Globus pallidus (tissue), 1 donor: ENCODE measurements at places on chromosomes 12 and 14.

GRCh38 chr12:76715332-76715731, 48.6 kb upstream of the ZDHHC17 start:
- no peak for DNase-seq

- DNase-seq: no peak
These were observed 78.0 kb downstream of the NOC4L start for GRCh38 chr12:132222096-132222807.

- DNase-seq: no peak
These were observed 13.1 kb upstream of the SRSF5 start for GRCh38 chr14:69753860-69754259.

- DNase-seq: no peak
These were observed 21.4 kb downstream of the SYNE2 start for GRCh38 chr14:63874223-63874622.

GRCh38 chr12:13119826-13120225, 16.4 kb upstream of the GSG1 start:
- DNase-seq: no peak

DNA sequence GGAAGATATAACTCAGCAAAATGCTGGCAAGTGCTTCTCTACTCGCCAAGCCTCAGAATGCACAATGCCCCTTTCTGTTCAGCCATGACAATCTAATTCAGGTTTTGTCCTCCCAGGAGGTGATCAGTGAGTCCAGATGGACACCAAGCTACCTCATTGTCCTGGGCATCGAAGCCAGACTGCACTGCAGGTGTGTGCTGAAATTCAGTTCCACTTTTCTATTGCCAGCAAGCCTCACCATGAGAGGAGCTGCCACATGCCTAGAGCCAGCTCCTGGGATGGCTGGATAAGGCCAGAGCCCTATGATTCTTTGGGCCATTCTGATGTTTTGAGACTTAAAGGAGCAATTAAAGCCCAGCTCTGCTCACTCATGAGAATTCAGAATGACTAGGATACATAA, 186.7 kb downstream of the GRIN2B start:
- DNase-seq: no peak

- DNase-seq: no peak
These were observed 269.6 kb upstream of the CRY1 start for GRCh38 chr12:107362960-107363359.

GRCh38 chr12:105670672-105671071, 340.2 kb downstream of the C12orf75 start:
- no peak for DNase-seq

- DNase-seq: no peak
These were observed 96.3 kb upstream of the HIF1A start for GRCh38 chr14:61598980-61599379.

DNA sequence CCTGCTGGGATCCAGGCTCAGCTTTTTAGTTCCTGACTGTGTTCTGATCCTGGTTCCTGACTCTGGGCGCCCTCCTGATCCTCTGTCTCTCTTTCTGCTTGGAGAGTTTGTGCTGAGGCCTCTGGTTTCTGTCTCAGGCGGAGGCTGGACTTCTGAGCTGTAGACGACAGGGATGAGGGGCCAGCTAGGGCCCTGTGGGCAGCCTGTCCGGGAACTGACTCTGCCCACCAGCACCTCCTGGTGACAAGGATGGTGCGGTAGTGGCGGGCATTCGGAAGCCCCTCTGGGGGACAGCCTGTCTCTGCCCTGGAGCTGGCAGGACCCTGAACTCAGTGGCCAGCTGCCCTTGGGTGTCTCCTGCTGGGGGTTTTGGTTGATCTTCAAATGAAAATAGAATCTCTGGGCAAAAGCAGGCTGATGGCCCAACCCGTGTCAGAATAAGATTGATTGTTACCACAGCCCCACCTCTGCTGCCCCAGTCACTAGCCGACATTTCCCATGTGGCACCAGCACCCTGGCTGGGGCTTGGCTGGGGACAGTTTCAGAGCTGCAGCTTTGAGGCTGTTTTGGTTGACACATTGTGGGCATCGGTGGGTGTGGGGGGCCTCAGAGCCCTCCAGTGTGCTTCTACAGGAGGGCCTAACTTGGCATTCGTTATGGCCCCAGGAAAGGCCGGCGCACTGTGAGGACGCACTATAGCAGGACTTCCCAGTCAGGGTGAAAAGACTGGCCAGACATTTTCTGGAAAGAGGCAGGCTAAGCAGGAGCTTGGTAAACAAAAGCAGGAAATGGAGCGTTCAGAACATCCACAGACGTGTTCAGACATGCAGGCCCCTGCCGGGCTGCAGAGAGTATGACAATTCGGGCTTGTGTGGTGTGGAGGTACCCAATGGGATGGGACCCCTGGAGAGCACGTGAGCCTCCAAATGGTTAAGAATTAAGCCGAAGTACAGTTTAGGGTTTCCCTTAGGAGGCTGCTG, 16.2 kb downstream of the KRT80 start:
- no peak for DNase-seq

- peak; percentile 13 for DNase-seq
These were observed 129.0 kb downstream of the WIF1 start for GRCh38 chr12:64992116-64992515.

GRCh38 chr14:75437201-75438143, 9.7 kb downstream of the JDP2 start:
- no peak for DNase-seq

DNA sequence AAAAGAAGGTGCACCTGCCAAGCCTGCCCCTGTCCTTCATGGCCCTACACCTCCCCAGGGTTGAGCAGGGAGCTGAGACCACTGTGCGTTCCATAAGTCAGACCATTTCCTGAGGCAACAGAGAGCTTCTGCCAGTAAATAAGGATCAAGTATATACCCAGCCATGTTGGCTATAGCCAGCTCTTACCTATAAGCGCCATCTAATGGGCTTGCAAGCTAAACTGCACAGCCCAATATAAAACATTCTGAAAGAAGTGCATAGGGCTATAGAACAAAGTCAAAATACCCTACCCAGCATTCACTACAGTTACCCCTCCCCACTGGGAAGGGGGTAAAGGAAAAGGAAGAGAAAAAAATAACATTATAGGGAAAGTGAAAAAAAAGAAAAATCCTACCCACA, 59.3 kb upstream of the SCAF11 start:
- no peak for DNase-seq

- DNase-seq: no peak
These were observed 30.9 kb downstream of the KLRK1 start for GRCh38 chr12:10358969-10359368.

DNA sequence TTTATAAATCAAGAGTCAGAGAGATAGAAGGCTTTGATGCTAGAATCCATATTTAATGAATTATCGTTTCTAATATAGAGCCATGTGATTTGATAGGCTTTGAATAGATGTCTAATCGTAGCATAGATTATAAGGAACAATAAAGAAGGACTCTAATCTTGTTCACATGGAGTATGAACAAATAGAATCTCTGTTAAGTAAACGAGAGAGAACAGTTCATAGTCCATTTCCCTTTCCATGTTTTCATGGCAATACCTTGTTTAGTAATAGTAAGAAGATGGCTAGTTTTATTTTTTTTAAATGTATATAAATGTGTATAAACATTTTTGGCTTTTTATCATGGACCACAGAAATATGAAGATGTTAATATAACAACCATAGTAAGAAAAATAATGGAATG, 32.3 kb upstream of the RAD51AP1 start:
- no peak for DNase-seq

- no peak for DNase-seq
These were observed 64.0 kb downstream of the PIWIL1 start for GRCh38 chr12:130401703-130402102.

DNA sequence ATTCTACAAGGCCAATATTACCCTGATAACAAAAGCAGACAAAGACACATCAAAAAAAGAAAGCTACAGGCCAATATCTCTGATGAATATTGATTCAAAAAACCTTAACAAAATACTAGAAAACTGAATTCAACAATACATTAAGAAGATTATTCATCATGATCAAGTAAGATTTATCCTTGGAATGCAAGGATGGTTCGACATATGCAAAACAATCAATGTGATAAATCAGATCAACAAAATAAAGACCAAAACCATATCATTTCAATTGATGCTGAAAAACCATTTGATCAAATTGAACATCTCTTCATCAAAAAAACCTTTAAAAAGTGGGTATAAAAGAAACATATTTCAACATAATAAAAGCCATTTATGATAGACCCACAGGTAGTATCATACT, 117.3 kb downstream of the CPNE8 start:
- DNase-seq: no peak

DNA sequence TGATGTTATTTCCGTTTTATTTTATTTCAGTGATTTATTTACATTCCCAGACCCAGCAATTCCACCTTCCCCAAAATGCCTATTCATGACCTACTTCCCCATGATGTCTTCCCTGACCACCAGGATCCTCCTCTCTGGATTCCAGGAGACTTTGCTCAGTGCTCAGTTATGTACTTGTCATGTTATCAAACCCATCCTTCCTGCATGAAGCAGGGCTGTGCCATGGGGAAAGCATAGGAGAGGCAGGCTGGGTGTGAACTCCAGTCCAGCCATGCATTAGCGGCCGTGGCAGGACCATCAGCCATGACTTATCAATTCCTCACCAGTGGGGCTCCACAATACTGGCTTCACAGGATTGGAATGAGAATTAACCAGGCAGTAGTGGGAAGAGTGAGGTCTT, 57.8 kb downstream of the B4GALNT3 start:
- no peak for DNase-seq

DNA sequence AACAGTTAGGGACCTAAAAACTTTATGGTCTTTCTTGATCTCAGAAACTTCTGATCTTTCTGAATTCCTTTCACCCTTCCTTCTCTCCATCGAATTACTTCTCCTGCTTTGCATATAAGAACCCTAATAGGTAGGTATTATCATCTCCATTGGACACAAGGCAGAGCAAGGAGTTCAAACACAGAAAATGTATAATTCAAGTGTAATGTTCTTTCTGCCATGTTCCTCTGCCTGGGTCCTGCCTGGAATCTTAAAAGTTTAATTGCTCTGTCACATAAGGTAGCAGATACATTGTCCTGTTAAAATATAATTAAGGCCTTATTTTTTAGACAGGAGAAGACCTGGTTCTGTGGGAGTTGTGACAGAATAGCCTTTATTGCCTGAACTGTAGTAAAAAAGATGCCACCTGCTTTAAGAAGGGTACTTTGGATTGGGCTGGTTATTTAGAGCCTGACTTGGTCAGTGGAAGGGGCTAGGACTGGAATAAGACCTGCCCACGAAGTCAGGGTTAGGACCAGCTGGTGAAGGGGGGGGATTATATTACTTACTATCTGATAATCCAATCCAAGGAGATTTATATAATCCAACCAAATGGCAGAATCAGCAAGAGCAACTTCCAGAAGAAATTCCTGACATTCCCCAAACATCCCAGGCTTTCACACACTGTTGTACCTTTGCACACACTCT, 10.4 kb downstream of the G2E3 start:
- DNase-seq: no peak

DNA sequence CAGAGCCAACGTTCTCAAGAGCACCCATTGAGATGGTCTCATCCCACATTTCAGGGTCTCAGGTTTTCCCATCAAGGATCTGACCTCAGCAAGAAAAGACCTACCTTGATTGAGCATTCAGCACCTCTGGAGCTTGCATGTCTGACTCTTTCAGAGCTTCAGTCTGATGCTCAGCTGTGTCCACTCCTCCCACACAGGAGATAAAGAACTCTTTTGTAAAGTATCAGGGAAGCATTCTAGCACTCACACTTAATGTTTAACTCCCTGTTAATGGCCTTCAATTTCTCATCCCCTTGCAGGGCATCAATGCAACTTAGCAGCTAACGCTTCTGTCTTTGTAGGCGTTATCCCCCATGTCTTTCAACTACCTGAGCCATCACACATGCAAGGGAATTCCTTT, 124.1 kb downstream of the GALC start:
- no peak for DNase-seq

GRCh38 chr14:87691042-87691881, 301.7 kb downstream of the GALC start:
- DNase-seq: no peak

- no peak for DNase-seq
These were observed 55.9 kb upstream of the LRRK2 start for GRCh38 chr12:40168868-40169267.

DNA sequence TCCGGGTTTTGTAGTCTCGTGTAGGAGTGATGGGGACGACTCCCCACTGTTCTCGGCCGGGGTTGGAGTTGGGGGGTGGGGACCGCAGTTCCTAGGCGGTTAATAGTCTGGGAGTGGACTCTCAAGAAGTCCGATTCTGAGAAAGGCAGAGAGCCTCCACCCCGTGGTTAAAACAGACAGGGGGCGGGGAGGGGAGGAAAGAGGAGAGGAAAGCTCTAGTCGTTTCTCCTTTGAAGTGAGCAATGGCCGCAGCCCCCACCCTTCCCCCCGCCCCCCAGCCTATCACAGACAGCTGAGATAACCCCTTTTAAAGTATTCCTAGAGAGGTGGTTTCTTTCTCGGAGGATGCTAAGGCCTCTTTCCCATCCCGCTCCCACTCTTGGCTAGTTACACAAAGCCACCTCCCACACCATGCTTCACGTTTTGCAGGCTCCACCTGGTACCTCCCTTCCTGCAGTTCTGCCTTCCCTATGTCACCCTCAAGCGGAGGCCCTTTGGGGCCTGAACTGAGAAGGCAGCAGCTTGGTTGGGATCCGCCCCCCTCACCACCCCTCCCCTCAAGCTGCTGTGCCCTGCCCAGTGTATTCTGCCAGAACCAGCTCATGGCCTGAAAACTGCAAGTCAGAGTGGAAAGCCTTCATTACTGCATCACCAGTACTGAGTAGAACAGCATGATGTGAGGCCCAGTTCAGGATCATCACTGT, 853 bp downstream of the USP5 start:
- DNase-seq: peak; percentile 73

DNA sequence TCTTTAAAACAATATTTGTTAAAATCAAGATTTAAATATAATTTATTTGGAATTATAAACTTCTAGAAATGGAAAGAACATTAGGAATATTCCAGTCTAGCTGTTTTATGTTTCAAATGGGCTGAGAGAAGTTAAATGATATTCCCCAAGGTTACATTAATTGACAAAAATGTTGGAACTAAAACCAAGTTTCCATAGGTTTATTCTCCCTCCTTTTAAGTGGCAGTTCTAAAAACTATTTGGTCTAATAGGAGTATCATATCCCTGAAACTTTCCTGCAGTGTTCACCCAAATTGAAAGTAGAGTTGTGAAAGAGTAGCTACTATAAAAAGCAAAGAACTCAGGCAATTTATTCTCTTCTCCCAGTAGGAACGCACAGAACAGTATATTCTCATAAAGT, 1185.5 kb downstream of the LRFN5 start:
- no peak for DNase-seq

- no peak for DNase-seq
These were observed 6.4 kb downstream of the SLC15A5 start for GRCh38 chr12:16271062-16271461.
